Kidney capillary endothelial cell (primary cell): ENCODE measurements at places on chromosomes 13 and 19.

GRCh38 chr13:99700468-99700867, 199.2 kb downstream of the TM9SF2 start:
- no peak for DNase-seq

- DNase-seq = no peak
These were observed 8.1 kb downstream of the CCDC70 start for GRCh38 chr13:51869916-51870315.

- no peak for DNase-seq
These were observed 485.3 kb downstream of the UQCRFS1 start for GRCh38 chr19:28727480-28728159.

GRCh38 chr13:48652851-48653471, 768 bp upstream of the CYSLTR2 start:
- no peak for DNase-seq

- DNase-seq = no peak
These were observed 22.6 kb downstream of the CEBPA start for GRCh38 chr19:33279430-33280350.

DNA sequence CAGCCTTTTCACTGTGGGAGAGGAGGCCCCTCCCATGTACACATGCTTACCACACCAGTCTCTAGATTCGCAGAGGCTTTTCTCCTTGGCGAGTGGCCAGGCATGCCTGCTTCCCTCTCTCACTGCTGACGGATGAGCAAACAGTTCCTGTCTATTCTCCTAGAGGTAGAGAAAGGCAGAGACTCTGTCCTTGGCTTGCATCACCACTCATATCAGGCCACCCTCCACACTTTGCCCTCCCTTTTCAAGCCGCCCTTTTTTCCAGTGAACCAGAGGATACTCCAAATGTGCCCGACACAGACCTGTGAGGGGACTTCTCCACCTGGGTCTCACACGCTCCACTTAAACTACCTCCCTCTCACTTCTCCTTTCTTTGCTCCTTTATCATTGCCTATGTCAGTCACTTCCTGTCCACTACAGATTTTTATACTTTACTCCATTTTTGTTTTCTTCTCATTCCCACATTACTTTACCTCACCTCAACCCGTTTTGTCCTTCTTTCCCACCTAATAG, 284.6 kb downstream of the DNAJC15 start:
- DNase-seq = no peak

- no peak for DNase-seq
These were observed 373.1 kb downstream of the DIAPH3 start for GRCh38 chr13:59790626-59791025.

- no peak for DNase-seq
These were observed at the start of gene NKG7 for GRCh38 chr19:51372649-51373504. Gene NKG7 (minus strand): TSS chr19:51372654. CDS start chr19:51372535, 119 bp downstream.

DNA sequence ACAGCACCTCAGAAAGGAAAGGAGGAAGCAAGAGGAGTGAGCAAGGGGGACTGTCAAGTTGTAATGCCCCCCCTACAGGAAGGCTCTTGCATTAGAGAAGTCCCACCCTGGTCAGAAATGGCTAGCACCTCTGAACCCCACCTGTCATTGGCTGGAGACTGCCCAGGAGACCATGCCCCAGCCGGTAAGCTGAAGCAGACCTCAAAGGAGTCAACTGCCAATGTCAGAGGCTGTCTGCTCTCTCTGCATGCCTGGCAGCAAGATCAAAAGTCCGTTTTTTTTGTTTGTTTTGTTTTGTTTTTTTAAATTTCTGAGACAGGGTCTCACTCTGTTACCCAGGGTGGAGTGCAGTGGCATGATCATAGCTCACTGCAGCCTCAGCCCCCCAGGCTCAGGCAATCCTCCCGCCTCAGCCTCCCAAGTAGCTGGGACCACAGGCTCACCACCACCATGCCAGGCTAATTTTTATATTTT, 8.1 kb upstream of the BCL3 start:
- no peak for DNase-seq

- DNase-seq = no peak
These were observed 288.0 kb upstream of the MAB21L1 start for GRCh38 chr13:35764326-35765015.

- DNase-seq = no peak
These were observed 13.0 kb upstream of the JUND start for GRCh38 chr19:18294467-18294864.

DNA sequence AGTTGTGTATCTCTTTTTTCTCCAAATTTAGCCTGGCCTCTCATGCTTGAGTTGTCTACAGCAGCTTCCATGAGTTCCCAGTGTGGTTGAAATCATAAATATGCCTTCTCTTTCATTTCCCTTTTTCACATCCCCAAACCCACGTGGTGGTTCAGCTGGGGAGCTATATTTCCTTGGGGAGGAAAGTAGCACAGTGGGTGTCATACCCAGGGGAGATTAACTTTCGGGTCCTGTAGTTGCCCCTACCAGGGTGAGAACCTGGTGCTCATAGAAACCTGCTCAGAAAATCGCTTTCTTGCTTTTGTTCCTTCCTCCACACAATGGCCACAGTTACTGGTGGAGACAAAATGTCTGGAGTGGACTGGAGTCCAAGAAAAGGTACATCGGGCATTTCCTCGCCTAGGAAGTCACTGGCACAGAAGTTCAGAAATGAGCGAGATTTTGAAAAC, 7.0 kb upstream of the LILRA4 start:
- DNase-seq = no peak

DNA sequence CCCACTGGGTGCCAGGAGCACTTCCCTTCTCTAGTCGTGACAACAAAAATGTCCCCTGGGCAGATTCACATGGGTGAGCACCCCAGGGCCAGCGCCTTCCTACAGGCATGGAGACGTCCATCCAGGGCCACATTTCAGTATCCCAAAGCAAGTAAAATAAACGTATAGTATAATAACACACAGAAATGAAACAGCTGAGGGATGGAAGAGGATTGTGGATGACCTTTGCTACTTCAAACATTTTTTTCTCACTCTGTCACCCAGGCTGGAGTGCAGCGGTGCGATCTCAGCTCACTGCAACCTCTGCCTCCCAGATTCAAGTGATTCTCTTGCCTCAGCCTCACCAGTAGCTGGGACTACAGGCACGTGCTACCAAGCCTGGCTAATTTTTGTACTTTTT, 28.2 kb downstream of the CILP2 start:
- DNase-seq = no peak

DNA sequence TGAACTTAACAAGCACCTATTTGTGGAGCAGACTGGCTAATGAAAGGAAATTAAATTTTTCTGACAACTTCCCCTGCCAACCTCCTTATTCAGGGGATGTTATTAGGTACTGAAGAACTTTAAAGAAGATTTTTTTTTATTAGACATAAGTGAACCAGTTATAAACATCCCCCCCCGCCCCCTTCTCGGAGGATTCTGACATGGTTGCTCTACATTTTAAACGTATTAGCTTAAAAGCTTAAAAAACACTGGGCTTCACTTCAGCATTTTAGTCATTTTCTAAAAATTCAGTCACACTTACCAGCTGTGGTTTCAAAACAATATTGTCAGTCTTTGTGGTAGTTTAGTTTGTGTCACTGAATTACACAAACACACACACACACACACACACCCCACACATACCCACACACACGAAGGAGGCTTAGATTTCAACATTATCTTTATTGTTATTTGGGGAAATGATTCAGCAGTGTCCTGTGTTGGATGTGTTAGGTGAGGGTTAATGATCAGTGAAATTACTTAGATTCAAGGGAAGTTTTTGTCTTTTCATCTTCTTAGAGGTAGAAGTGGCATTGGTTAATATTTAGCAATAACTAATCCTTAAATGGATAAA, 145.7 kb downstream of the PCCA start:
- no peak for DNase-seq

GRCh38 chr13:94061301-94061700, 418.2 kb downstream of the DCT start:
- no peak for DNase-seq

DNA sequence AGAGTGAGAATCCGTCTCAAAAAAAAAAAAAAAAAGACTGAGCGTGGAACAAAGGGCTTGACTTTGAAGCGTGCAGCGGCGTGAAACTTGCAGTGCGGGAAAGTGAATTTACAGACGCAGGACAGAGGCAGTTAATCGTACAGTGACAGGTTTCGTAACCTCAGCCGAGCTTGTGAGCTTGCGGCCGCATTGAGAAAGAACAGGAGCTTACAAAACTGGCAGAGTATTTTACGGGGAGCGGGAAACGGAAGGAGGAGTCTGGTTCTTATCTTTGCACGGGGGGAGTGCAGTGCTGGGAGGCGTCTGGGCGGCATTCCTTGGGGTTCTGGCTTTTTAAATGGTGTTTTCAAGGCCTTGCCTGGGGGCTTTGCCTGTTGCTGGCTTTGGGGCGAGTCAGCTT, 6.0 kb upstream of the BSG start:
- DNase-seq = no peak

- peak; percentile 86 for DNase-seq
These were observed 46.8 kb downstream of the COG3 start for GRCh38 chr13:45511310-45512097.

- DNase-seq = no peak
These were observed 66.4 kb upstream of the KL start for GRCh38 chr13:32949820-32950219.

- no peak for DNase-seq
These were observed 13.1 kb upstream of the MZF1 start for GRCh38 chr19:58586133-58586765.
